ENCODE measurements at places on chromosomes 1 and 21.

DNA sequence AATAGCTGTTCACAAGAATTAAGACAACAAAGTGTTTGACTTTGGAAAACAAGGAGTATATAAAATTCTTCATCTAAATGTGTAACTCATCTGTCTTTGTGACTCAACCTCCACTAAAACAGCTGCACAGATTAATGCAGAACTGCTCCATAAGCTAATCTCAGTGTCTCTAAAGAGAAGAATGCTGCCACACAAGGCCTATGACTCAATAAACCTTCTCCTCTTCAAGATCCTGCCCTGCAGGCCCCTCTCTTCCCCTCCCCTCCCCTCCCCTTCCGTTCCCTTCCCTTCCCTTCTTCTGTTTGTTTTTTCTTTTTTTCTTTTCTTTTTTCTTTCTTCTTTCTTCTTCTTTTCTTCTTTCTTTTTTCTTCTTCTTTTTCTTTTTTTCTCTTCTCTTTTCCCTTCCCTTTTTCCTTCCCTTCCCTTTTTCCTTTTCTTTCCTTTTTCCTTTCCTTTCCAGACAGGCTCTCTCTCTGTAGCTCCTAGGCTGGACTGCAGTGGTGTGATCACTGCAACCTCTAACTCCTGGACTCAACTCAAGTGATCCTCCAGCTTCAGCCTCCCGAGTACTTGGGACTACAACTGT lies 1052.8 kb downstream of the BRINP3 start:
- DNase-seq: no peak

- DNase-seq: no peak
These were observed 131.4 kb downstream of the IER5 start for GRCh38 chr1:181219938-181220337.

DNA sequence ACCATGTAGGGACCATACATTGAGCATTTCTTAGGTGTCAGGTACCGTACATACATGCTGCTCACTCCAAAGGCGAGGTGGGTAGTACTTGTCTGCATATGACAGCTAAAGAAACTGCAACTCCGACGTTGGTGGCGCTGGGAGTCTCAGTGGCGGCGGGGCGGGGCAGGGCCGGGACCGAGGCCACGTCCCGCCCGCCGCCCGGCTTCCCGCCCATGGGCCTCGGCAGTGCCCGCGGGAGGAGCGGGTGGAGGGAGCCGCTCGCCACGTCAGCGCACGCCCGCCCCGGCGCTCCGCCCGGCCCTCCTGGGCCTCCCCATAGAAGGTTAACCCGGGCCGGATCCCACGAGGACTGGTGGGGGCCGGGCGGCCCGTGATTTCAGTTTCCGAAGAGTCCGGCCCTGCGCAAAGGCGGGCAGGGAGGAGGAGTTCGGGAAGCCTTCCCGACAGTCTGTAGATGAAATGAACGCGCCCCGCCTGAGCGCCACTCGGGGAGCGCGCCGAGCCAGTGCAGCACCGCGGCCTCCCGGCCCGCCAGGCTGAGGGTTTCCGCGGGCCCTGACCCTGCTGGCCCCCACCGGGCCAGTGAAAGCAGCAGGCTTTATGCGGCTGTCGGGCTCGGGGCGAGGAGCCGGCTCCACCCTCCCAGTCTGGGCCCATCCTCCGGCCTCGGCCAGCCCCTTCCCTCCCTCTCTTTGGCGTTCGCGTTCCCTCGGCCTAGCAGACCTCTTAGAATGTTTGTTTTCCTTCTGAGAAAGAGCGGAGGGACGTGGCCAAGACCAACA lies 119.9 kb upstream of the JUN start:
- DNase-seq: peak; percentile 78

- DNase-seq: no peak
These were observed 18.3 kb upstream of the EPB41 start for GRCh38 chr1:28895896-28896608.

DNA sequence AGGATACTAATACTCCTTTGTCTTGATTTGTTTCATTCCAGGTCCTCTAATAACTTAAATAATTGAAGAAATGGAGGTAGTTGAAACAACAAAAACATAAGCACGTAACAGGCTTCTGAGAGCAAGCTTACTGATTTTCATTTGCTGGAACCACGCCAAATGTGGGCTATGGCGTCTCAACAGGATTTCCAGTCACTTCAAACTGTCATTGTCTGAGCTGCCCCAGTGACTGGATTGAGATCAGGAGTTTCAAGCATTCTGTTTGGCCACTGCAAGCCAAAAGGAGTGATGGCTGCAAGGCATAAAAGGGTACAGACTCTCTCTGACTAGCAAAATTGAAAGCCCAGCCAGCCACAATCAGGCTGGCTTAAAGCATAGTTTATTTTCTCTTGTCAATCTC lies 289.9 kb downstream of the DPYD start:
- no peak for DNase-seq

DNA sequence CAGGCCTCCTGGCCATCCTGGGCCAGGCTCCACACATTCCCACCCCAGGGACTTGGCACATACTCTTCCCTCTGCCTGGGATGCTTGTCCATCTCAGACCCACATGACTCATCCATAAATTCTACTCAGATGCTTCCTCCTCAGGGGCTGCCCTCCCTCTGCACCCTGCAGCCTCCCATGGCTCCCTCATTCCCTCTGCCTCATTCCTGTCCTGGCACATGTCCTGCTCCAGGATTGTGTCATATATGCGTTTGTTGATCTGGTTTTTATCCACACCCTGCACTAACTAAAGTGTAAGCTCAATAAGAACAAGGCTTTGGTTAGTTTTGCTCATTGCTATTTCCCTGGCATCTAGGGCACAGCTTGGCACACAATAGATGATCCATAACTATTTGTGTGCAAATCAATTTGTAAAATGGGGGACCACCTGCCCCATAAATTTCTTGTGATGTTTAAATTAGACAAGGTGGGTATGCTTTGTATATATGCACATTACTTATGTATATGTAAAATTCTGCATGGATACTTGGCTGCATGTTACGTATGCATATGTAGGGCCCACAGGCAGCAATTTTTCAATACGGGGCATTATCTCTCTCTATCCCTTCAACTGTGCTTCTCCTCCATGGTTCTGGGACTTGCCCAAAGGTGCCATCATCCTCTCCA lies 191.4 kb downstream of the PTPRU start:
- no peak for DNase-seq

- DNase-seq: no peak
These were observed 679.8 kb upstream of the ADAMTS5 start for GRCh38 chr21:27646691-27647090.

DNA sequence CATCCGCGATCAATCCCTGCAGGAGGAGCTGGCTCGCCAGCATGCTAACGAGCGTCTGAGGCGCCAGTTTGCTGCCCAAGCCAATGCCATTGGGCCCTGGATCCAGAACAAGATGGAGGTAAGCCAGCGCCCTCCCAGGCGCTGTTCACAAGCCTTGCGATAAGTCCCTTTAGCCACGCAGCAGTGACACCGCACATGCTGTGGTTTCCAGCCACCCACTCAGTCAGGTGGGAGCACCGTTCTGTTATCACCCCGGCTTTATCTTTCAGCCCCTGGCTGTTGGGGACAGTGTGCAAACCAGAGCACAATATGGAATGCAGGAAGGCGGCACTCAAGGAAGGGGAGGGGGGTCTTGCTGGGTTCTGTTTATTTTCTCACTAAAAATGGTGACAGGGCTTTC lies 41.1 kb upstream of the MTR start:
- DNase-seq: no peak

GRCh38 chr1:205582046-205582445 lies 49.8 kb downstream of the ELK4 start:
- DNase-seq: no peak

GRCh38 chr1:156081180-156081916 lies 917 bp downstream of the MEX3A start:
- no peak for DNase-seq

DNA sequence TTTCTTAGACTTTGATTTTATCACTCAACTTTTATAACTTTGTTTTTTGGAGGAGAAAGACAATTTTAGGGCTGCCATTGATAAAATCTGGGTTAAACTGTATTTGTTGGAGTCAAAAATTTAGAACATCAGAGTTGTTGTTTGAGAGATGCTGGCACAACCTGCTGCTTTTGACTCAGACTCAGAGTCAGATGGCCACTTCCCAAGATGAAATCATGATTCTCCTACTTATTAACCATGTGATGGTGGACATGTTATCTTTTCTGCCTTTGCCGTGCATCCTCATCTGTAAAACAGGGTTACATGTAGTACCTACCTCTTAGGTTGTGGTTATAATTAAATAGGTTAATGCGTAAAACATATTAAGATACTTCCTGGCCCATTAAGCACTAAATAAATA lies 71.2 kb downstream of the PLA2G4A start:
- DNase-seq: no peak

- DNase-seq: no peak
These were observed 5.8 kb upstream of the LMNA start for GRCh38 chr1:156108664-156109241.

- DNase-seq: no peak
These were observed 26.9 kb upstream of the RGL1 start for GRCh38 chr1:183778045-183778444.

GRCh38 chr1:157624471-157624870 lies 26.6 kb upstream of the FCRL4 start:
- no peak for DNase-seq

GRCh38 chr1:8540261-8540941 lies 222.5 kb downstream of the SLC45A1 start:
- no peak for DNase-seq

DNA sequence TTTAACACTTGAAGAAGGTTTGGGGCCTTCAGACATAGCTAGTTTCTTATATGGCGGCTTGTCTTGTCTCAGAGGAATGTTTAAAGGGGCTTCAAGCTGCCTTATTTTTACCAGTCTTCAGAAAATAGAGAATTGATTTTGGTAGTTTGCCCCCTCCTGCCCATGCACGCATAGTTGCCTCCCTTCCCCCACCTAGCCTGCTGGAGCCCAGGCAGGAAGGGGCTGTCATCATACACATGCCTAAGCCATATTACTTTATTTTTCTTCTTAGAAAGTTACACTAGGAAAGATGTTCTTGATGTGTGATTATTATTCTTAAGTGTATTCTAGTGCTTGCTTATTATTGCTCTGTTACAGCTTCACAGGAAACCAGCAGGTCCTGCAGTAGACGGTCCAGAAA lies 18.3 kb downstream of the PBX1 start:
- no peak for DNase-seq

DNA sequence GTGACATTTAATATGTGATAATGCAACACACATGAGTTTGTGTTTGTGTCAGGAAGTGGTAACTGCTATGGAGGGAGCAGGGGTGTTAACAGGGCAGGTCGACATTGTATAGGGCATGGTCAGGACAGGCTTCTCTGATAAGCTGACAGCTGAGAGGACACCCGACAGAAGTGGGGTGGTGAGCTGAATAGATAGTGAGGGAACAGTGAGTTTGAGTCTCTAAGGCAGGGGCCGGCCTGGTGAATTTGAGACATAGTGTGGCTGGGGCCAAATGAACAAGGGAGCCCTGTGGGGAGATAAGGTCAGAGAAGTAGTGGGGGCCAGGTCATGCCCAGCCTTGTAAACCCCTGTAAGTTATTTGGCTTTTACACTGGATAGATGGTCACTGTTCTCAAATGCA lies 217.4 kb upstream of the KIAA0040 start:
- no peak for DNase-seq

DNA sequence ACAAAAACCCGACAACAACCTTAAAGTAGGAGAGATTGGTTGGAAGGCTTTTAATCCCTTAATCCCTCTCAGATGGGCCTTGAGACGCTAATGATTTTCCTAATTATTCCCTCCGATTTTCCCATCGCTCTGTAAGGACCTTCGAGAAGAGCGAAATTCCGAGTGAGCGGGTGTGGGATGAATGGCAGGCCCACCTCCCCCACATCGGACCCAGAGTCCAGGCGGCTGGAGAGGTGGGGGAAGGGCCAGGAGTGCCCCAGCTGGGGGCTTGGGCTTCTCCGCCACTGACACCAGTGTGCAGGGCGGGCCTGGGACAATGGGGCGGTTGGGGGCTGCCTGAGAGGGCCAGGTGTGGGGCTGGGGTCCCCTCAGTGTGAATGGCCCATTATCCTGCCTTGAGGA lies 23.4 kb downstream of the RHBG start:
- DNase-seq: no peak

DNA sequence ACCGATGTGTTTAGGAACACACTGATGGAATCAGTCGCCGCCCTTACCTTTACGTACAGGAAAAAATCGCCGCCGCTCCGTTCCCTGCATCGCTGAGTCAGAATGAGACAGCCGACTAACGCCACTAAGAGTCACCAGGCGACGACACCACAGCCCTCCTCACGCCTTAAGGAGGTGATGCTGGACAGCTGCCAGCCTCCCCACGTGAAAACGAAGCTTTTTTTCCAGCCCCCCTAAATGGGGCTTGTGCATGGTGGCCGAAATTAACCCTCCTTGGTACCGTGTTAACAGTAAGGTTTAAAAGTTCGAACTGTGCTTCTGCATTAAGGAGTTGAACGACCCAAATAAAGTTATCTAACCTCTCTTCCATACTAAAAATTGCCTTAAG lies 511 bp downstream of the DNTTIP2 start:
- peak; percentile 73 for DNase-seq

DNA sequence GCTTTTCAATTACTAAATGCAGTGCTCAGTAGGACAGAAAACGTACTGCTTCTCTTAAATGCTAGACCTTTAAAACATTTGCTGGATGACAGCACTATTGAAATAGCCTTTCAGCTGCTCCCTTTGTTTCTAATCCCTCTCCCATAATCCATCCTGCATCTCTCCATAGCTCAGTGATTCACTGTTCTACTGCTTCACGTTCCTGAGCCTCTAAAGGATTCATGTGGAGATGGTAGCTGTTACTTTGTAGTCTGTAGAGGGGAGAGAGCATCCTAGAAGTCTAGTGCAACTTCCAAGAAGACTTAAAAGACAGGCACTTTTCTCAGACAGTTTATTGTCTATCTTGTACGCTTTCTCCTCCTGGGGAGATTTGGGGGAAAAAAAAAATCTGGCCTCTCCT lies 51.4 kb downstream of the LRRC8B start:
- DNase-seq: no peak

DNA sequence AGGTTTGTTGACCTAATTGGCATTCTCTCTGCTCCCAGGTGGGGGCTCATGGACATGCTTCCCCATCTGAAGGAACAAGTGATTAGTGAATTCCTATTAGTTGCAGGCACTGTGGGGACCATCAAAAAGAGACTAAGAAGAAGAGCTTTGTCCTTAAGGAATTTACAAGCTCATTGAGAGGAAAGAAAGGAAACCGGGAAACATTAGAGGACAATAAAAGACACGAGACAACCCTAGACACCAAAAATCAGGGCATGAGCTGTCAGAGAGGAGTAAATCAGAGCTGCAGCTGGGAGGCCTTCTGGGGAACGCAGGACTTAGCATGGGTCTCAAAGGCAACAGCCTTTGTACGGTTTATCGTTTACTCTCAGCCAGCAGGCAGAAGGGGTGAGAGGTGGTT lies 45.1 kb downstream of the BACE2 start:
- DNase-seq: no peak

DNA sequence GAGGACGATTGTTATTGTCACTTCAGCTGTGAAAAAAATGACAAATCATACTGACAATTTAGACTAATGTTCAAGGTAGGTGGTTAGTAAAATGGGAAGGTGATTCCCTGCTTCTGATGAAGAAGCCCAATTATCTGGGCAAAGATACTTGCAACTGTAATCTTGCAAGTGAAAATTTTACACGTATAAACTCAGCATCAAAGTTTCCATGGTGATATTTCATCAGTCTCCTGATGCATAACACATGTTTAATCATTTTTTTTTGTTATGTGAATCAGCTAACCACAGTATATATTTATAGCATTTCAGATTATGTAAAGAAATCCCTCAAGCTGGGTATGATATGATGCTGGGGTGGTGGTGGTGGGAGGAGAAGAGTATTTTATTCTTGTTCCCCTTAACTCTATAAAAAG lies 16.4 kb upstream of the KCNK1 start:
- DNase-seq: no peak

All from CD4-positive, alpha-beta T cell treated with Interleukin-4 for 1 hour (primary cell).